ENCODE measurements at places on chromosomes 12 and 14.

DNA sequence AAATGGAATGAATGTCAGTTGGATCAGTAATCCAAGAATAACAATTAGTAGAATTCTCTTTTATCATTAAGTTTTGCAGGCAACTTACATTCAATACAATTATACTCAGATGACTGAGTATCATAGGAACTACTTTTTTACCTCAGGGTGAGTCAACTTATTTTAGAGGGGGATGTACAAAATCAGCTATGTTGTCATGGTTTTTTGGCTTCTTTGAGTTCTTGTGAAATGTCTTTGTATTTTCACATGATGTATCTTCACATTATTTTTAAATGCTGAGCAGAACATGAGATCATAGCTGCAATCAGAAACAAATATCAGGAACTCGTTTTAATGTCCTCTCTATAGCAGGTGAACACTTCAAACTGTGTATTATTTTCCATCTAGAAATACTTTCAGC is 65.3 kb upstream of the PTPRR start:
- no peak for DNase-seq

DNA sequence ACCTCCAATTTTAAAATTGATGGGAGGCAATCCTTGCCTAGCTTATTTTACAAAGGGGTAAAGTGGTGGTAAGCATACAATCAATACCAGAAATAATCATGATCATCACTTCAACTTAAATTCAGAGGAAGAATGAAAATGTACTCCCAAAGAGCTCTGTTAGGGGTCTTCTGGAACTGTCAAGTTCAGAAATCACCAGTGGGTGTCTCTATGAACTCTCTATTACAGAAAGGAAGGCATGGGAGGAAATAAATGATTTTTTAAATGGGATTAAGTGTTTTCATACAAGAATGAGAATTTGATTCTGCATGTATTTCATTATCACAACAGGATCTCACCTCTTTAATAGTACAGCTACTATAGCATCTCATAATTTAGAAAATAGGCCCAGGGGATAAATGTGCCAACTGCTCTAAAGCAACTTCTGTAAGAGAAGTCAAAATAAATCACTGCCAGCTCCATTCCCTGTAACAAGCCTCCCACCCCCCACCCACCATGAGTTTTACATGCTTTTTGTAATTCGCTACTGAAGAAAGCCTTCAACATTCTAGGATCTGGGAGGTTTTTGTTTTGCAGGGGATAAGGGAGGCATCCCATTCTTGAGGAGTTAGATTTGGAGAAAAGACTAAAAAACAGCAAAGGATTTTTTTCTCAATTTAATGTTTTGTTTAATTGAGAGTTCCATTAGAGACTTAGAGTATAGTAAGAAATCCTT is 9.7 kb downstream of the DCP1B start:
- DNase-seq, result no peak

- no peak for DNase-seq
These were observed 10.1 kb downstream of the CCDC92 start for GRCh38 chr12:123962513-123962912.

- no peak for DNase-seq
These were observed 709.0 kb upstream of the FOXG1 start for GRCh38 chr14:28057359-28058296.

DNA sequence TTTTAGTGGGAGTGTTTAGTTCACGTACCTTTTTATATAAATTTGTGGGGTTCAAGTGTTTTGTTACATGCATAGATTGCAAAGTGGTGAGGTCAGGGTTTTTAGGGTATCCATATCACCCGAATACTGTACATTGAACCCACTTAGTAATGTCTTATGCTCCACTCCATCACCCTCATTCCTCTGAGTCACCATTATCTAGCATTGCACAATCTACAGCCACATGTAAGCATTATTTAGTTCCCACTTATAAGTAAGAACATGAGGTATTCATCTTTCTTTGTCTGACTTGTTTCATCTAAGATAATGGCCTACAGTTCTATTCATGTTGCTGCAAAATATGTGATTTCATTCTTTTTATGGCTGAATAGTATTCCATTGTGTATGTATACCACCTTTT is 583.7 kb upstream of the LRFN5 start:
- DNase-seq, result no peak

DNA sequence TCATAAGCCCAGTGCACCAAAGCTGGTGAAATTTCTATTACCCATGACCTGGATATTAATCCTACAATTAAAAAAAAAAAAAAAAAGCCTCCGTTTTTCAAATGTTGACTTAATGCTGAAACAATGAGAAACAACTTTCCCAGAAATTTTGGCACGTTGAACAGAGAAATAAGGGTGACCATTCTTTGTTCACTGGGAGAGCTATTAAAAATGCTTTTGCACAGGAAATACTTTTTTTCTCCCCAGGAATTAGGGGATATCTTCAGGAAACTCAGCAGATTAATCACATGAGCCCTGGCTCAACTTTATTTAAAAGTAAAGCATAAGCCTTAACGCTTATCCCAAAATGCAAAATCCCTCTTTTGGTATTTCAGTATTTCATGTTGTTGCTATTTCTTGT is 54.8 kb upstream of the FLRT2 start:
- no peak for DNase-seq

DNA sequence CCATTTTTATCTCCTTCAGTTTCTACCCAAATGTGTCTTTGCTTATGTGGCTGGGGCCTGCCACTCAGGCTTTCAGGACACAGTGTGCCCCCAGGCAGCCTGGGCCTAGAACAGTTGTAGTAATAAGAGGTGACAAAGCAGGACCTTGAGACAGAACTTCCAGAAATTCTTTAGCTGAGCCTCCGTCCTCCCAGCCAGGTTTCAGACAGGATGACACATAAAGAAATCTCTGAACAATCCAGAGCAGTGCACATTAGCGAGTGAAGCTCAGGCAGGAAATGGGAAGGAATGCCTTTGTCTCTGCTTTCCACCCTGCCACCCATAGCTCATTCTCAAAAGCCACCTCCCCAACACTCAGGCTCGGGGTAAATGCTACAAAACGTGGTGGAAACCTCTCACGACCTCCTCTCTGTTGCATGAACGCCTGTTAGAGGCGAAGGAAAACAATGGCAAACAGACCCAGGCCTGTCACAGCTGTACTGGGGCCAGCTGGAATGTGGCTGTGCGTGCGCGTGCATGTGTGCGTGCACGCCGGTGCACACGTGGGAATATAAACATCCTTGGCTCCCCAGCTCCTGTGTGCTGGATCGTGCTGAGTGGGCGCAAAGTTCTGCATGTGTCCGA is 286.7 kb downstream of the ZFP36L1 start:
- no peak for DNase-seq

DNA sequence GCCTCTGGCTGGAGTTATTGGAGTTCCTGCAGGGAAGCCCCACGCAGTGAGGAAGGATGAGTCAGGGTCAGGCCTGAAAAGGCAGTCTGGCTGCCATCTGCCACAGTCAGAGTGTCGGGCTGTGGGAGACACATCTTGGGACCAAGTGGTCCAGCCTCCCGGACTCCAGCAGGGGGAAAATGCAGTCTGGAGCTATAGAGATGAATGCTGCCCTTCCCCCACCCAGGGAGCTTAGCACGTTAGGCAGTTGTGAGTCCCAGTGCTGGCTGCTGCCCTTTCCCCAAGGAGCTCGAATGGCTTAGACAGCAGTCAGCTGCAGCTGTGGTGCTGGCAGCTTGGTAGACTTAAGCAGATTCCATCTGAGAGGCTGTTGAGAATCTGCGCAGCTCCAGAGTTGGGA is 8.2 kb upstream of the NTS start:
- no peak for DNase-seq

Measured in stimulated activated CD8-positive, alpha-beta memory T cell treated with anti-CD3 and anti-CD28 coated beads, Interleukin-4, amount 100 ng/mL, for 1 hour (primary cell).